ENCODE measurements at places on chromosomes 1 and 21.

GRCh38 chr21:20163167-20163566, 835.0 kb upstream of the NCAM2 start:
- no peak overlapping the region for H3K27ac ChIP-seq
- no peaks in the 10 kb centered on the region for H3K4me1 ChIP-seq
- no peak for DNase-seq
- no peaks in the 10 kb centered on the region for H3K36me3 ChIP-seq

DNA sequence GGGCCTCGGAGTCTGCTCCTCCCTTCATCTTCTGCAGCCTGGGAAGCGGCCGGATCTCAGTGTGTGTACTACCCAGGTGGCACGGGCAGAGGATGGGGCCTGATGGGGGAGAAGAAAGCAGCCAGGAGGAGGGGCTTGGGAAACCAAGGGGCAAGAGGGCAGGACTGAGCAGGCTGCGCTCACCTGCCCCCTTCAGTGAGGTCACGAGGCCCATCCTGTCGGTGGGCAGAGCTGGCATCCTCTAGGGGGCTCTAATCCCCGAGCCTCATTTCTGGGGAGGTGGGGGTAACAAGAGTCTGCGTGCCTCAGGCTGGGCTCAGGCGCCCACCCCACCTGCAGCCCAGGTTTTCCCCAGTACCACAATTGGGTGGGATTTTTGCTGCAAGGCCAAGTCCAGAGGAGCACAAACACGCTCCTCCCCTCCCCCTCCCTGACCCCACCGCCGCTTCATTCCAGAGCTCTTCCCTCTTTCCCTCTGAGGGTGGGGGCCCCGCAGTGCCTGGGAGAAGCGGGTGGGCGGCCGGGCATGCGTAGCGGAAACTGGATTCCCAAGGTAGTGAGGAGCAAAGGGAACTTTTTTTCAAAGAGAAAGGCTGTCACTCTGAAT, 1.8 kb upstream of the WNT3A start:
- H3K4me1 ChIP-seq = peaks cover 5% of the 10 kb centered on the region
- DNase-seq = peak; percentile 30
- no peak overlapping the region for H3K4me3 ChIP-seq
- no peaks in the 10 kb centered on the region for H3K27me3 ChIP-seq
- no peaks in the 10 kb centered on the region for H3K36me3 ChIP-seq

GRCh38 chr21:25806060-25806459, 71.3 kb downstream of the GABPA start:
- no peak overlapping the region for H3K27ac ChIP-seq
- no peaks in the 10 kb centered on the region for H3K4me1 ChIP-seq
- no peaks in the 10 kb centered on the region for H3K27me3 ChIP-seq
- no peak overlapping the region for H3K4me3 ChIP-seq
- H3K36me3 ChIP-seq = no peaks in the 10 kb centered on the region

DNA sequence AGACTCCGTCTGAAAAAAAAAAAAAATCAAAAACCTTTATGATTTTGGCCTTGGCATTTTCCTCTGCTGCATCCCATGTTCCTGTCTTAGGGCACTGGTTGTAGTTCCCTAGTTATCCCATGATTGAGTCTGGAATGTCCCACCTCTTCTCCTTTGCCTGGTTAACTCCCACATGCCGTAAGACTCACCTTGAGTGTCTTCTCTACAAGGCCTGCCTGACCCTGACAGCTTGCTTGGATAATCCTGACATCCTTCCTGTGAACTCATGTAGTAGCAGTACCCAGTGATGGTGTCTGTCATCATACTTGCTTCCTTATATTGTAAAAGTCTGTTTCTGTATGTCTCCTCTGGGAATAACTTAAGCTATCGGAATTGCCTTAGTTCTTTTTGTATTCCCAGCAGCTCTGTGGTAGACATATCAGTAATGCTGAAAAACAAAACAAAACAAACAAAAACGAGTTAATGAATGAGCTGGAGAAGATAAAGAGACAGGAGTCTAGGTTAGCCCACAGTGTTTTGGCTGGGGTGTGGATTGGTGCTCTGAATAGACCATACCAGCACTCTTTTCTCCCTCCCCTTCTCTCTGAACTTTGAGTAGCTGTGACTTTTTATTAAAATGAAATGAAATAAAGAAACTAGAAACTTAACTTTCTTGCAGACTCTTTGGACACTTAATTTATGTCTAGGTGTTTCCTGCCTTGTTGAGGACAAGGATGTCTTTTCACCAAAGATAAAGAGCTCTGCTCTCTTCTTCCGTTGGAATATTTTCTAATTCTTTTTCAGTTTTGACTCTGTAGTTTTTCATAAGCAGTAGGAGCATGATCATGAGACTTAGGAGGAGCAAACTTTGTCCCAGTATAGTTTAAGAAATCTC, 15.1 kb downstream of the NEK7 start:
- H3K27ac ChIP-seq = peak overlapping the region; percentile 17
- H3K27me3 ChIP-seq = no peaks in the 10 kb centered on the region
- no peak for DNase-seq
- H3K36me3 ChIP-seq = no peaks in the 10 kb centered on the region

GRCh38 chr1:30908316-30908695, 252 bp downstream of the SDC3 start:
- no peak for DNase-seq
- H3K4me1 ChIP-seq = peaks cover 42% of the 10 kb centered on the region
- H3K4me3 ChIP-seq = peak overlapping the region; percentile 61
- no peaks in the 10 kb centered on the region for H3K36me3 ChIP-seq
- no peaks in the 10 kb centered on the region for H3K27me3 ChIP-seq

GRCh38 chr21:44957047-44957831, 17.4 kb downstream of the SLX9 start:
- no peaks in the 10 kb centered on the region for H3K36me3 ChIP-seq
- H3K27me3 ChIP-seq = no peaks in the 10 kb centered on the region
- peak overlapping the region; percentile 91 for H3K27ac ChIP-seq
- DNase-seq = no peak
- H3K4me1 ChIP-seq = peaks cover 77% of the 10 kb centered on the region
- no peak overlapping the region for H3K4me3 ChIP-seq

DNA sequence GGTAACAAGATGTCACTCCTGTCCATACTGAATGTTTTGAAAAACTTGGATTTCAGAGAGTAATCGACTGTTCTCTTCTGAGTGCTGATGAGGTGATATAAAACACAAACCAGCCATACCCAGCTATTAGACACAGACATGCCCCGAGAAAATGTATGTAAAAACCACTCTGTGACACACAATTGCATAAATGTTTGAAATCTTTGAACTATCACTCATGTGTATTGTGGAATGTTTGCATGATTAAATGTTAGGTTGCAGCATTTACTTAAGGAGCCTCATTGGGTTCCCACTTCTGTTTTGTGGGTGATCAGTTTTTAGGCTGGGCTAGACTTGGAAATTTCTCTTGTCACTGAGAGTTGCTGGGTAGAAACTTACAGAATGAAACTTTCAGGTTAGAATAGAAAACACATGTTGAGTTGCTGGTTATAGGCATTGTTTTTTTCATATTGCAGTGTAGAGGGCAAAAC, 270.4 kb upstream of the B3GALT2 start:
- no peaks in the 10 kb centered on the region for H3K36me3 ChIP-seq
- no peak for DNase-seq
- no peaks in the 10 kb centered on the region for H3K27me3 ChIP-seq
- H3K27ac ChIP-seq = no peak overlapping the region
- no peak overlapping the region for H3K4me3 ChIP-seq

DNA sequence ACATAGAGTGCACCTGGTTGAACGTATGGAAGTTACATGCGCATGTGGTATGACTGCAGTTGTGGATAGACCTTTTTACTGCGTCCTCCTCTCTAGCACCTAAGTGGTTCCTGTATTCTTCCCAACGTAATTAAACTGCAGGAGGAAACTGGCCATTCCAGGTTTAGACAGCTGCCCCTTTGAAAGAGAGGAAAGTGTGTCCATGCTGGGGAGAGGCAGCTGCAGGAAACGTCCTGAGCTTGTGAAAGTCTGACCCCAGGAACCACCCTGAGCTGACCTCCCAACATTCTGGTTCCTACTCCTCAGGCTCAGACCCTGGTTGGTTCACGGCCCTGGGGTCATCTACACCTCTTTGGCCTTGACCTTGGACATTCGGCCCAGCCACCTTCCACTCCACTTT, 309.3 kb downstream of the DISC1 start:
- no peak for DNase-seq
- no peaks in the 10 kb centered on the region for H3K4me1 ChIP-seq
- no peaks in the 10 kb centered on the region for H3K27me3 ChIP-seq
- H3K36me3 ChIP-seq = no peaks in the 10 kb centered on the region
- H3K4me3 ChIP-seq = no peak overlapping the region

DNA sequence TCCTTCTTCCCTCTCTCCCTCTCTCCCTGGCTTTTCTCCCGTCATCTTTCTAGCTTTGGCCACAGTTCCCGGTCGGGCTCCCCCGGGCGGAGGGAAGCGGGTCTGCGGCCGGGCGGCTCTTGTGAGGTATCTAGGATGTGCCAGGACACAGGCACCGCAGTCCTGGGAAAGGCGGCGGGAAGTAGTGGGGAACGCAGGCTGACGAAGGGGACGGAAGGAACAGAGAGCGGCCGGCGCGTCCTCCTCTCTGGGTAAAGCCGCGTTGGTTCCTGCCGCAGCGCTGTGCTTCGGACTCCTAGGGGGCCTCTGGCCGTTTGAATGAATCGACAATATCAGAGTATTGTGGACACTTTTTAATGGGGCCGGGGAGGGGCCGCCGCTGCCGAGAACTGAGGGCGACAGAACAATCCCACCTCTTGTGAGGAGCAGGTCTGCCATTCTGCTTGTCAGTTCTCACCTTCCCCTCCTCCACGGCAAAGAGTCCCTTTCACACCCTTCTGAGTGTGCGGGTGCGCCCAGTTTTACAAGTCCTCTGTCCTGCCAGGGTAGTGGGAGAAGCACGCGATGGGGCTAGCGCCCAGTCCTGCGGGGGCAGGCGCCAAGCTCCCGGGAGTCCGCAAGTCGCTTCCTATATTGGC, 1.2 kb upstream of the LHX9 start:
- no peak overlapping the region for H3K27ac ChIP-seq
- H3K27me3 ChIP-seq = peaks cover 92% of the 10 kb centered on the region
- H3K4me3 ChIP-seq = peak overlapping the region; percentile 17
- no peaks in the 10 kb centered on the region for H3K4me1 ChIP-seq

GRCh38 chr1:25020173-25020845, 90.2 kb upstream of the RUNX3 start:
- no peak overlapping the region for H3K4me3 ChIP-seq
- H3K27ac ChIP-seq = no peak overlapping the region
- no peaks in the 10 kb centered on the region for H3K36me3 ChIP-seq
- no peak for DNase-seq
- H3K4me1 ChIP-seq = peaks cover 12% of the 10 kb centered on the region

- H3K4me1 ChIP-seq = no peaks in the 10 kb centered on the region
- no peak overlapping the region for H3K27ac ChIP-seq
- H3K27me3 ChIP-seq = no peaks in the 10 kb centered on the region
- H3K4me3 ChIP-seq = no peak overlapping the region
- no peaks in the 10 kb centered on the region for H3K36me3 ChIP-seq
Observed at GRCh38 chr1:87203904-87204303, 124.8 kb upstream of the LMO4 start.

- no peak overlapping the region for H3K4me3 ChIP-seq
- H3K27me3 ChIP-seq = no peaks in the 10 kb centered on the region
- peak overlapping the region; percentile 35 for H3K27ac ChIP-seq
- peaks cover 27% of the 10 kb centered on the region for H3K4me1 ChIP-seq
- no peak for DNase-seq
Observed at GRCh38 chr1:233704898-233705723, 91.2 kb downstream of the KCNK1 start.

Measured in right atrium auricular region (tissue), 2 donors.